ENCODE measurements at places on chromosomes 5 and 9.

- DNase-seq = no peak
Observed at GRCh38 chr9:85428230-85428629, 313.5 kb downstream of the AGTPBP1 start.

DNA sequence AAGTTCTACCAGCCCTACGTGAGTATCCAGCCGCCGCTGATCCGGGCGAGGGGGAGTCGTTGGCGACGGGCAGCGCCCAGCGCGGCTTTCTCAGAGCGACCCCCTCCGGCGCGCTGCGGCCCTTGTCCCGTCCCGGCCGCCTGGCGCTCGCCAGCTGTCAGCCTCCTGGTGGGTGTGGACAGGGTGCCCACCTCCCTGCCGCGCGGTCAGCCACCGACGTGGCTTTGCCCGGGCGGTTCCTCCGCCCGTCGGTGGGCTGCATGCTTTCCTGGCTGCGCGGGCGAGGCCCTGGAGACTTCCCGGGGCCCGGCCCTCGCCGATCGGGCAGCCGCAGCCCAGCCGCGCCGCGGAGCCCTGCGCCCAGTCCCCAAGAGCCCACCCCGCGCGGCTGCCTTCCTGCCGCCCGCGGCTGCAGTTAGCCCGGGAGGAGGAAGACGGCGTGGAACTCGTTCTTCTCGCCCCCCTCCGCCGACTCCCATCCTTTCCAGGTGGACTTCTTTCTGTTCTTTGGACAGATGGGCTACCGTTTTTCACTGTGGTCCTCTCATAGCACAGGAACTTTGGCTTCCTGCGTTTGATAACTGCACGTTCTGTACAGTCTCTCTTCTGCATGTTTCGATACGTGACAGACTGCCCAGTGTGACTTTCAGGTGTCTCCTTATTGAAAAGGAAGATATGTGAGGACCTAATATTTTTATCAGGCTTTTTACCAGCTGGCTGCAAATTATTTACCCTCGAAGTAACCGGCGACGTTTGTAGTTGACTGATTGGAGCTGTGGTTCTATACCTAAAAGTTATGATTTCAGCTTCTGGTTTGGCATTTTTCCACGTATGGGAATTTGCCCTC lies 577 bp downstream of the AP3S1 start:
- peak; percentile 0 for DNase-seq

GRCh38 chr9:98639133-98639532 lies 69.6 kb downstream of the GABBR2 start:
- no peak for DNase-seq

DNA sequence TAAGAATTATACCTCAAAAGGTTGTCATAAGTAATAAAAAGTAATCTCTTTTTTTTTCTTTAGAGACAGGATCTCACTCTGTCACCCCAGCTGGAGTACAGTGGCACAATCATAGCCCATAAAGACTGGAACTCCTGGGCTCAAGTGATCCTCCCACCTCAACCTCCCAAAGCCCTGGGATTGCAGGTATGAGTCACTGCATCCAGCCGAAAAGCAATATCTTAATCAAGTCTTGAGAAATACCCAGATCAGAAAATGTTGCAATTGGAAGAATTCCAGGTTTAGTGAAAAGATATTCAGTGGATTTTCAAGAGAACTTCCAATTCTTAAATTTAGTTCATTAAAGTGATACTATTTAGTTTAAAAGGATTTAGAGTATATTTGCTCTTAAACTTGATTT lies 40.9 kb upstream of the IDNK start:
- no peak for DNase-seq

- DNase-seq = no peak
Observed at GRCh38 chr5:168011096-168011495, 280.3 kb upstream of the WWC1 start.

DNA sequence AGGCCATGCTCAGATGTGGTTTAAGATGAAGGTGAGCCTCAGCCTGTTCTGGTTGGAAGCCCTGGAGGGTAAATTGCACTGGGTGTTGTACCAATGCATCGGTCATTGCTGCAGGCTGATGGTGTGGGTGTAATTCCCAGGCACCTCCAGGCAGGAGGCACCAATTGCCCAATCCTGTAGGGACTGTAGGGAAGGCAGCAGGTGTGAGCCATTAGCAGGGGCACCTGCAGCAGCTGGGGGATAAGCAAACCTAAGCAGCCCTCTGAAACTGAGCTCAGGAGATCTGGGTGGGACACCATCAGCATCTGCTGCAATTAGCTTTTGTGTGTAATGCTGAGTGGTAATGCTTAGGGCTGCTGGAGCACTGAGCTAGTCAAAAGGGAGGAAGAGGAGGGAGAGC lies 190.1 kb upstream of the TBC1D2 start:
- no peak for DNase-seq

DNA sequence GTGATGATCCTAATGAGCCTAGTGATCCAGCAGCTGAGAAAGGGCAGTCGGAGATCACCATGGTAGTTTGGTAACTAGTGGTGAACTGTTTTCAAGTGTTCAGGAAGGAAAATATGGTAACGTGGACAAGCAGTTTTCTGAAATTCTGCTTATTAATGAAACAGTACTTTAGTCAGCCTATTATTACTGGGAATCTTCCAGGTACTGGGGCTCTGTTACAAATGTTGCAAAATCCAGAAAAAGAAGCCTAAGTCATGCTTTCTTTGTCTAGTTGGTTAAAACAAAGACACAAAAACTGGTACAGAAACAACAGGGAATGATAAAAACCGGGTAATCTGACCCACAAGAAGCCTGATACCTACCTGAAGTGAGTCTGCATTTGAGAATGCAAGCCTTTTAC lies 18.2 kb downstream of the TTC23L start:
- no peak for DNase-seq

GRCh38 chr9:9938432-9938831 lies 674.4 kb downstream of the PTPRD start:
- no peak for DNase-seq

DNA sequence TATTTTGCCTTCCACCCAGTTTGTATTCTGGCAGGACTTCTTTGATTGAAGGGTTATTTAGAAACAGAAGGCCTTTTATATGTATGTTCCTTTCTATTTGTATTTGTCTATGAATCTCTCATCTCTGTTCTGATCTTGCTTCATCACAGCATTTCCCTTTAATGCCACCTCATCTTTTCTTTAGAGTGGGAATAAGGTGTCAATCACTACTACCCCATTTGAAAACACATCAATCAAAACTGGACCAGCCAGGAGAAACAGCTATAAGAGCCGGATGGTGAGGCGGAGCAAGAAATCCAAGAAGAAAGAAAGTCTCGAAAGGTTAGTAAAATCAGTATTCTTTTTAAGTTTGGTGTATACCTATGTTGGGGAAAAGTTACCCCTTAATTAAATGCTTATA lies 36.3 kb downstream of the CD180 start:
- DNase-seq = no peak

DNA sequence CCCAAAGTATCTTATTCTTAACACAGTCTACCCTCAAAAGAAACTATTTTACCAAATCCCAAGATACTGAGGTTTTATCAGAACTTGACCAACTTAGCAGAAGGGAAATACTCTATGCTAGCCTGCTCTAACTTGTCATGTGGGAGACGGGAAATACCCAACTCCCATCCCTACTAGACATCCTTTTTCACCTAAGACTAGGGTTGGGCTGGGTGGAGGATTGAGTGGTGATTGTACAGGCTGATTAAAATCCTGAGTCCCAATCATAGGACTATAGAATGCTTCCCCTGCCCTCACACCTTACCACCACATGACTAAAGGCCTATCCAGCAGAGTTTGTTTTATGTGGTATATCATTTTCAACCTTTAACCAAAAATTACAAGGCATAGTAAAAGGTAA lies 786.5 kb downstream of the TAF11L14 start:
- no peak for DNase-seq

- DNase-seq = peak; percentile 32
Observed at GRCh38 chr9:128072144-128073021, 4.4 kb downstream of the SLC25A25 start.

DNA sequence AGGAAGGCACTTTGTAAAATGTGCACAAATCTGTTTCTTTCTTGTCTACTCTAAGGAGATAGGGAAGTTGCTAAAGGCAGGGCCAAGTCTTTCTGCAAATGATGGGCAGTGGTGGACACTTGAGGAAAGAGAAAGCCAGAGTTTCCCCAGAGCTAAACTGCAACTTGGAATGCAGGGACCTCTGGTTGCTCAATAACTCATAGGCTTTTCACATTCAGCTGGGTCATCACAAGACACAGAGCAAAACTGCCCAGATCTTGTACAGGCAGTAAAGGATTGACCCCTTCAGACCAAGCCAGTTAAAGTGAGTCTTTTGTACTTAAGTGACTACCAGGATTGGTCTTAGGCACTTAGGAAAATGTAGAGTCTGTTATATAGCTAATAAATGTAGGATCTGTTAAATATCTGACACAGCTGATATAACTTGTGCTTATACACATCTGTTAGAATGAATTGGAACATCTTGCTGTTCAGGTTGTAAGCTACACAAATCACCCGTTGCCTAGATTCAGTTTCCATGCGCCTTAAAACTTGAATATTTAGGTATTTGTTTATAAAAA lies 13.5 kb upstream of the AGXT2 start:
- no peak for DNase-seq
